ENCODE measurements at places on chromosomes 16 and 17. TPM values are rescaled to one million over a fixed set of nuclear protein-coding genes. Genes with fewer than 3 reads are reported as not detected.

The PRSS53 gene
- 6.3 TPM for polyA plus RNA-seq

The SHCBP1 gene
- 9.3 TPM for polyA plus RNA-seq

The RAB26 gene
- polyA plus RNA-seq, result 0.30 TPM

The PRSS27 gene
- polyA plus RNA-seq, result 1.4 TPM

The CA4 gene
- 6.4 TPM for polyA plus RNA-seq

The DCAKD gene
- 28.6 TPM for polyA plus RNA-seq

The LPCAT2 gene
- polyA plus RNA-seq, result 26.4 TPM

GRCh38 chr17:66692421-66692690 lies 142.6 kb upstream of the CACNG5 start:
- no peak for DNase-seq

DNA sequence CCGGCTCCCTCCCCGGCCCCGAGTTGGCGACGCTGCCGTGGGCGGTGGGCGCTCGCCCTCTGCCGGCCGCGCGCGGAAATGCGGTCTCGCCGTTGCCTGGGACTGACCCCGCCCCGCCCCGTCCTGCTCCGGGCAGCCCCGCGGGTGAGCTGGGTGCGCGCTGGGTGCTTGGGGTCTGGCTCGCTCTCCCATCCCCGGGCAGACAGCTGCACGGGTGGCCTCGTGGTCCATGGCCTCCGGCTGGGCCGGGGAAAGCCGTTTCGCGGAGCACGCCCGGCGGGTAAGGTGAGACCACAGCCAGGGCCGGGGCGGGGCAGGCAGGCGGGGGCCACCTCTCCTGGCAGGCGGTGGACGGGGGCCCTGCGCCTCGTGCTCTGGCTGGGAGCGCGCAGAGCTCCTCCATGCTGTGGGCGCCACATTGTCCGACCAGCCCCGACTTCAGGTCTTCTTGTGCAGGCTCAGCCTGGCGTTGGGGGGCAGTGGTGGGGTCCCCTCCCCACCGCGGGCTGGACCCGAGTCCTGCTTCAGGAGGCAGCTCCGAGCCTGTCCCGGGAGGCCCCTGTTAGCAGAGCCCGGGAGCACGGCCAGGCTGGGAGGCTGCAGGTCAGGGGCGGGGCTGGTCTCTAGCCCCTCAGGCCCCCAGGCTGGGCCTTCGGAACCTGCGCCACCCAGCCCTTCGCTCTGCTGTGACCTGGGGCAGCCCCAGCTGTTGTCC lies 7.0 kb upstream of the C1QTNF8 start:
- peak; percentile 38 for DNase-seq

DNA sequence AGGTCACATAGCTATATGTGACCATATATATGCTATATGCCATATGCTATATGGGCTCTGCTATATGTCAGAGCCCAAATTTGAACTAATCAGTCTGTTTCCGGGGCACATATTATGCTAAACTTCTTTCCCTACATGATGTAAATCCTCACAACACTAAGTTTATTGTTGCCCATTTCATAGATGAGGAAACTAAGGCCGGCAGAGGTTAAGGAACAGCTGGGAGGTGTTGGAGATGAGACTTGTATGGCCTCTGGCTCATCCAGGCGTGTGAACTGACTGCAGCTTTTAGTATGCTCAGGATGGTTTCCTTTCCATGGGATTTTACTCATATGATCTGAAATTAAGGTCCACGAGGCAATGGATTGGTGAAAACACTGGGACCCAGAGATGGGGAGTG lies 17.5 kb upstream of the CNOT1 start:
- DNase-seq, result no peak

DNA sequence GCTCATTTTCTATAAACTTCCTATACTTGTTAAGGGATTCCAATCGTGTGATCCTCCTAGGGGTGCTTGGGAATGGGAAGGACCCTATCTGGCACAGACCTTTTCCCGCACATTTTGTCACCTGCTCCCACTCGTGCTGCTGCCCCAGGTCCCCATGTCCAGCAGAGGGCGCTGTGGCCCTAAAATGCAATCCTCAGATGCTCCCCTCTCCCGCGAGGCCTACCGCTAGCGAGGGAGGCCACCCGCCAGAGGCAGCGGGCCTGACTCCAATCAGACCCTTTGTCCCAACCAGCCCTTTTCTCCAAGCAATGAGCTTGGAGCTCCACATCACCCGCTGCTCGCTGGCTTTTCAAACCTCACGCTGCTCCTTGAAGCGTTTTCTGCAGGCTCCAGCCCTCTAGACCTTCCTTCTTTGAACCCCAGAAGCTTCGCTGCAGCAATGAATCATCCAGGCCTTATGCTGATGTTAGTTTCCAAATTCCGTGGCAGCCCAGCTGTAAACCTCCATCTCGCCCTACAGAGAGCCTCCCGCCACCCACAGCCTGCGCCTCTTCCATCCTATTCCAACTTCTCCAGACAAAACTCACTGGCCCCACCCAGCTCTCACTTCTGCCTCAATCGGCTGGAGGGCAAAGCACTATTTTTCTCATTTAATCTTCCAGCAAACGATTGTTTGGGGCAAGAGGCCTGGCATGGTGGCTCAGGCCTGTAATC lies 23.6 kb upstream of the FZD2 start:
- peak; percentile 91 for DNase-seq

- DNase-seq, result peak; percentile 99
Measured at GRCh38 chr16:30609926-30610839, at the start of gene ZNF689. ZNF689 (minus strand) TSS chr16:30610389; CDS start chr16:30610041, 348 bp downstream.

- DNase-seq, result no peak
Measured at GRCh38 chr17:44473367-44473766, 29.8 kb downstream of the GPATCH8 start.

DNA sequence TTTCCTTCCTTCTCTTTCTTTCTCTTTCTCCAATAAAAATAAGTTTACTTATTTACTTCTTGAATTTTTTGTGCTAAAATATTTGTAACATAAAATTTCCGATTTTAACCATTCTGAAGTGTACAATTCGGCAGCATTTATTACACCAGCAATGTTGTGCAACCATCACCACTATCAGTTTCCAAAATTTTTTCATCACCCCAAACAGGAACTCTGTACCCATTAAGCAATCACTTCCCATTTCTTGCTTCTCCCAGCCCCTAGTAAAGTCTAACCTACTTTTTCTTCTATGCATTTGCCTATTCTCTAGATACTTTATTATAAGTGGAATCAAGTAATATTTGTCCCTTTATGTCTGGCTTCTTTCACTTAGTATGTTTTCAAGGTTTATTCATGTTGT lies 2.5 kb upstream of the HP start:
- DNase-seq, result no peak

- DNase-seq, result no peak
Measured at GRCh38 chr16:3098459-3099394, at the start of gene ZSCAN10. ZSCAN10 (minus strand) TSS chr16:3099294; CDS start chr16:3092937, 6,357 bp downstream.

DNA sequence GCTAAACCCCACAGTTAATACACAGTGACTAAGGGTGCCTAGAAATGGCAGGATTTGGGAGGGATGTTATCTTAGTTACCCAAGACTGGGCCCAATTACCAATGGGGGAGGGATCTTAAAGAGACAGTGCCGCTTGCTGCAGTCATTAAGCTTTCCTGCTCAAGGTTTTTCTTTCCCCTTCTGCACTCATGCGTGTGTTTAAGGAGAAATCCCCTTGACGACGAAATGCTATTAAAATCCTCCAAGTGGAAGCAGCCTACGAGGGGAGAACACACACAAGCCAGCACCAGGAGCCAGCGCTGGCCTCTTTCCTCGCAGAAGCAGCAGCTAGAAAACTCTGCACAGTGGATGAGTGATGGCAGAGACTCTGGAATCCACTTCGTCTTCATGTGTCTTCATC lies 22.0 kb downstream of the SALL1 start:
- no peak for DNase-seq

DNA sequence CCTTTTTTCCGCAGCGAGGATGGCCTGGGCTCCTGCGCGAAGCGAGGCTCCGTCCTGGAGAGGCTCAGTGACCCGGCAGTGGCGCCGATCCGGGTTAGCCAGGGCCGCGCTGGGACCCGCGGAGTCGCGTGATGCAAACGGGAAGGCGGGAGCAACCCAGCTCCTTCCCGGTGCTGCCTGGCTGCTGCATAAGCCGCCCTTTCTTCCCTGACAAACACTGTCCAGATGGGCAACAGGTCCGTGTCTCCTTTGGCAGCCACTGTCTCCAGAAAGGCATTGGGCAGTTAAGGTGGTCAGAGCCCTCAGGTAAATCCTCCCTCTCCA lies 21.8 kb upstream of the ZNHIT3 start:
- DNase-seq, result no peak

- DNase-seq, result no peak
Measured at GRCh38 chr16:86022381-86022960, 123.5 kb downstream of the IRF8 start.

DNA sequence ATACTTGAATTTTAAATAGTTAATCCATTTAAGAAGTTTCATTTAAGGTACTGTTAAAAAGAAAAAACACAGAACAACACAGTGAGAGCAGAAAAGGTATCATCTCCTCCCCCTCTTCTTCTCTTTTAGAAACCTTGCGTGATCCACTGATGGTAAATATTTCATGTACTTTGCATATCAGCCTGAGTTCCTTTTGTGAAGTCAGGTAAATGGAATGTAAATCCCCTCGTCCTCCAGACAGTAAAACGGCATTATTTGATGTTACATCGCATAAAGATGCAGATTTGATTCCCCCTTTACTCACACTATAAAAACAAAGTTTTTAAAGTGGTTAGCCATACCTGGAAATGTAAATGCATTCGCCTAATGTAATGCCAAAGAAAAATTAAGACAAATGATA lies 234.4 kb downstream of the WWOX start:
- DNase-seq, result no peak

GRCh38 chr16:5187402-5187952 lies 89.9 kb upstream of the EEF2KMT start:
- no peak for DNase-seq

GRCh38 chr17:51144266-51145022 lies 8.9 kb upstream of the NME1 start:
- DNase-seq, result no peak

Data from muscle of arm (tissue), 14 donors.